ENCODE measurements at places on chromosomes 5 and 9. TPM values are rescaled to one million over a fixed set of nuclear protein-coding genes. Genes with fewer than 3 reads are reported as not detected.

- no peak for DNase-seq
These were observed 113.3 kb upstream of the LPAR1 start for GRCh38 chr9:111151537-111151936.

- DNase-seq = no peak
These were observed 64.8 kb downstream of the GDNF start for GRCh38 chr5:37774912-37775483.

DNA sequence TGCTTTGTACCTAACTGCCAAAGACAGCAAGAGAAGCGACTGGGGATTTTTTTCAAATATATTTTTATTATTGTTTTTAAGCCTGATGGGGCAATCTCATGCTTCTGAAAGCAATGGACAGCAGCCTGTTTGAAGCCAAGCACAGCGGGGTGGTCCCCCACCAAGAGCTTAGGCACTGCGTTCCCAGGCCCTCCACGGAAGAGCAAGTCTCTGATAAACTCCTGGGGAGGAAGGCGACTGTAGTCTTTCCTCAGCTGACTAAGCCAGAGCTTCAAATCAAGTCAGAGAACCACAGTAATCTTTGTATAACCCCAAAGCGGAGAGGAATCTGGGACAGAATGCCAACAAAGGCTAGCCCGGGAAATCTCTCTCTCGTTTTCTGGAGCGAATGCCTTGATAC is 54.4 kb downstream of the ARSB start:
- no peak for DNase-seq

DNA sequence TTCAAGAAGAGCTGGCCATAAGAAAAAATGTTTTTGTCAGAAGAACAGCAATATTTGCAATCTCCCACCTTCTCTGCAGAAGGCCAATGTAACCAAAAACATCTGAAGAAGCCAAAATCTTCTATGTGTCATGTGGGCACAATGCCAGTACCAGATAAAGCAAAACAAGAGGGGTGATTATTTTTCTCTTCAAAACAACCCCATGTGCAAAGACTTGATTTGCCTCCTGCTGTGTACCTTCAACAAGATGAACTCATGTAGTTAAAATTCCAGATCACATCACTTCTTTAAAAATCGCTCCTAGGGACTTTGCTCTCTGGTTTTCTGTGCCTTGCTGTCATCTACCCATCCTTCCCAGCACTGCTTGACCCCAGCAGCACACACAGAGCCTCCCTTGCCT is 134.0 kb upstream of the MAP3K1 start:
- no peak for DNase-seq

GRCh38 chr5:72383280-72383679 is 63.1 kb downstream of the PTCD2 start:
- DNase-seq = no peak

PKD2L2 gene
- polyA plus RNA-seq = 0.35 TPM

SVEP1 gene
- 26.8 TPM for polyA plus RNA-seq

GRCh38 chr5:127445328-127445727 is 72.1 kb upstream of the PRRC1 start:
- DNase-seq = no peak

DNA sequence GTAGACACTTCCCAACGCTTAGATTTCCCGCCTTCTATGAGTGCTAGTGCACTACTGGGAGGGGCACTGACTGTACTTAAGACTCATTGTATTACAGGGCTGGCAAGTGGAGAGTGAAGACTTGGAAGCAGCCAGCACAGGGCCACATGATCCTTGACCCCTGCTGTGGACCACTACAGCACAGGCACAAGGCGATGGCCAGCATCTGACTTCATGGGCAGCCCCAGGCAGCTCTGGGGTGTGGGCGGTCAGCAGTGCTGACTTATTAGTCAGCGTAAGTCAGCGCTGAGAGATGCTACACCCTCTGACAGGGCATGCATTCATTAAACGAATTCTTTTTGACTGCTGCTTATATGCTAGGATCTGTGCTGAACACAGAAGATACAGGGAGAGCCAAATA is 9.3 kb downstream of the SLC46A2 start:
- DNase-seq = no peak
